ENCODE measurements at places on chromosomes 3 and 15.

- DNase-seq: no peak
These were observed 57.6 kb downstream of the ADAMTS17 start for GRCh38 chr15:100284191-100284590.

DNA sequence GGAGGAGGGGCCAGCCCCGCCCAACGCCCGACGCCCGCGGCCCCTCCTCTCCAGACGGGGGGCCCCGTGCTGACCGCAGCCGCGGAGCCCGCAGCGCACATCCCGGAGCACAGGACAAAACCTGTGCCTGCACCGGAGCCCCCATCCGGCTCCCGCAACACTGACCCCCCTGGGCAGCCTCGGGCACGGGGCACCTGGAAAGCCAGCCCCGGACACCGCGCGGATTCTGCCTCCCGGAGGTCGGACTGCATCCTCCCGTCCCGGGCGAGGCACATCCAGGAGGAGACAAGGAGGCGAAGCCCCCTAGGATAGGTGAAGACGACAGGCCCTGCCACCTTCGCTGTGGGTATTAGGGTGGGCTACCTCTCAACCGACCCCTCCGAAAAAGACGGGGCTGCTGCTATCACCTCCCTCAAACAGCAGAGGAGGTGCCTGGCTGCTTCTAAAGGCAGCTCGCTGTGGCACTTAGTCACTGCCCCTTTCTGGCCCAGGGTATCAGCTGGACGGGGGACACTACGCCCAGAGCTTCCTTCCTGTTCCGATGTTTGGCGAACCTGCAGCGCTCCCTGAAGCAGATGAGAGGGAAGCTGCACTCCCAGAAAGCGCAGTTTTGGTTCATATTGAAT lies 10.6 kb downstream of the XXYLT1 start:
- no peak for DNase-seq

- DNase-seq: no peak
These were observed 130.9 kb downstream of the DNAJB8 start for GRCh38 chr3:128335621-128336296.

DNA sequence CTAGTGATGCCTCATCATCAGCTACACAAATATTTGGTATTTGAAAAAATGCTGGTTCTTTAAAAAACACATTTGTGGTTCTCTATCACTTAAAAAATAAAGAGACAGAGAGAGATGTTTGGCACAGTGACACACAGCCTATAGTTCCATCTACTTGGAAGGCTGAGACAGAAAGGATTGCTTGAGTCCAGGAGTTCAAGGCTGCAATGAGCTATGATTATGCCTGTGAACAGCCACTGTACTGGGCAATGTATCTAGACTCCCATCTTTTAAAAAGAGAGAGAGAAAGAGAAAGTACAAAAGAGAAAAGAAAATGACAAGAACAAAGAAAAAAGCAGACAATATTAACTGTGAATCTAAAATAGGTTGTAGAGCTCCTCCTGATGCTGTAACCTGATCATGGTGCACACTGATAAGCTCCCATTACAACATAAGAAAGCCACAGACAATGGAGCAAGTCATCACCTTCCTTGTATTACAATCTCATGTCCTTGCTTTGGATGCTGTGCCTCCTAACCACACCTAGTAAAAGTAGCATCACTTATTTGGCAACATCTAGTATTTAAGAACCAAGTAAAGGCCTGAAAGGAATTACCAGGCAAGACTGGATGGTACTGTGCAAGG lies 31.7 kb upstream of the MAP4 start:
- DNase-seq: no peak

- DNase-seq: no peak
These were observed 12.8 kb downstream of the ATP2B2 start for GRCh38 chr3:10492364-10493201.

DNA sequence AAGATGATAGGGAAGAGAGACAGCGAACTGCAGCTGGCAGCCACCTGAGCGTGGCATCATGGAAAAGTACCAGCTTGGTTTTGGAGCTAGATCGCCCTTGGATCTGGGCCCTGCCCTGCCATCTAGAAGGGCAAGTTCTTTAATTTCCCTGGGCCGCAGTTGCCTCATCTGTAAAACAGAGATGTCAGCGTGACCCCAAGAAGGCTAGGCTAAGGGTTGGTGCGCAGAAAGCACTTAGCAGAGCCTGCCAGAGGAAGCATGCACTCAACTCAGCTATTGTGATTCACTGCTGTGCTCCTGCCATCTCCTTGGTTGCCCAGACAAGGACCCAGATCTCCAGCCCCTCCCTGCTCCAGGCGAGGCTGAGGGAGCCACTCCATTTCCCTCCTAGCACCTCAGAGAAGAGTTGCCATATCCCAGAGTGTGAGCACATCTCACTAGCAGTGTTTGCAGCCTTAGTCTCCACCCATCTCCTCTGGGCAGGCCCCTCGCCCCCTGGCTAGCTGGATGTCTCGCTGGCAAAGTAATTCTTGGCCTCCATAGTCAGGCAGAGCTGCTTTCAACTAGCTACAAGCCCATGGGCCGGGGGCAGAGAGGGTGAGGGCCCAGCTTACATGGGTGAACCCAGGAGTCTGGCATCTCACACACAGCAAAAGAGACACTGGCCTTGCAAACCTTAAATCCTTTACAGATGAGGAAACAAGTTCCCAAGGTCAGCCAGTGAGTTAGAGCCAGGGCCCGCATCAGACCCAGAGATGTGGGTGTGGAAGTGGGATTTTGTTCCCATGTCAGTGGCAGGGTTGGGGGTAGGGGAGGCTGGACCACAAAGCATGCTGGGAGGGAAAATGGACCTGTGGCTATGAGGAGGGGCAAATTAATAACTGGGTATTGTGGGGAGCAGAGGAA lies 280.7 kb upstream of the TLE3 start:
- DNase-seq: no peak

- no peak for DNase-seq
These were observed 607.4 kb downstream of the NTRK3 start for GRCh38 chr15:87649175-87649574.

Measured in activated CD8-positive, alpha-beta memory T cell treated with anti-CD3 and anti-CD28 coated beads for 48 hours (primary cell).